ENCODE measurements at places on chromosomes 7 and 10.

DNA sequence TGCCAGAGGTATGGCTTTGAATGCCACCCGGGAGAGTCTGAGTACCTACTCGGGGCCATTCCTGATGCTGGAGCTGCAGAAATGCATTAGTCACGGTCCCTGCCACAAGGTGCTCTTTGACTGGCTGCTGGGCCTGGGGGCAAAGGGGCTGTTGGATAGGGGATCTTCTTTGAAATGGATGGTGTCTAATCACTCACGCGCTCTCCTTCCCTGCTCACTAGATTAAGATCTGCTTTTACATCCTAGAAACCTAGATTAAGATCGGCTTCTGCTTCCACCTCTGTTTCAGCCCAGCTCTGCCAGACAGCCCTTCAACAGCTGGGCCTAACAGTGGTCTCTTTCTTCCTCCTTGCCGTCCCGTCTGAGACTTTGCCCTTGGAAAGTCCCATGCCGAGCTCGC lies 57.2 kb downstream of the PAX2 start:
- no peak for DNase-seq

DNA sequence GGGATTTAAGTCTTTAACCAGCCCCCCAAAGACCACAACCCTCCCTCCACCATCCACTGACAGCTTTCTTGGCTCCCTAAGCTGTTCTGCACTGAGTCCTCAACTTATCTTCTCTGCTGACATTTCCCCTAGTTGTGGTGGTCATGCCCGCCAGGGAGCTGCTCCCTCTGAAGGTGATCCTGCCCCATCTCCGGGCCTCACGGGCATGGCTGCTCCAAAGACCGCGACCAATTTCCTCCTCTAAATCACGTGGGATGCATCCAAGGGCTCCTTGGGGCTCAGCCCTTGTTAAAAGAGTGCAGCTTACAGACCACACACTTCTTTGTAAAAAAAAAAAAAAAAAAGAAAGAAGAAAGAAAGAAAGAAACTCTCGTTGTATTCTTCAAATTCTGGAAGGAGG lies 27.1 kb upstream of the KLF6 start:
- no peak for DNase-seq

DNA sequence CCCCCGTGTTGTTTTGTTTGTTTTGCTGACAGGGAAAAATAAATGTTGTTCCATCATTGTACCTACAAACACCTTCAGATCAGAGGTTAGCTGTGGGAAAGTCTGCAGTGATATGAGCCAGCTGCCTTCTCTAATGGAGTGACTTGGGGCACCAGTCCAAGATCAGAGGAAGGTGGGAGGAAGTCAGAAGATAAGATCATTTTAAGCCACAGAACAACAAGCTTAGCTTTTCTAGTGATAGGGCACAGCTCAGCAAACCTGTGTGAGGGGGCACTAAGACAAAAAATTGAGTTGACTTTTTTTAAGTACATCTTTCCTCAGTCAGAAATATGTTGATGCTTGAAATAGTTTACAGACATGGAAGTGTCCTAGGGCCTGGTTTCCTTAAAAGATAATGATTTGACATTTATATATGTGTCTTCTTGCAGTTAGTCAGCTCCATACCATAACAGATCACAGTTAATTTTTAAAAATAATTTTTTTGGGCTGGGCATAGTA lies 240.3 kb upstream of the KAT6B start:
- no peak for DNase-seq

- DNase-seq: no peak
Measured at GRCh38 chr7:127683776-127684681, 32.0 kb downstream of the SND1 start.

GRCh38 chr7:114720725-114721124 lies 201.2 kb upstream of the MDFIC start:
- no peak for DNase-seq

GRCh38 chr10:30366829-30367228 lies 17.8 kb upstream of the MTPAP start:
- no peak for DNase-seq

DNA sequence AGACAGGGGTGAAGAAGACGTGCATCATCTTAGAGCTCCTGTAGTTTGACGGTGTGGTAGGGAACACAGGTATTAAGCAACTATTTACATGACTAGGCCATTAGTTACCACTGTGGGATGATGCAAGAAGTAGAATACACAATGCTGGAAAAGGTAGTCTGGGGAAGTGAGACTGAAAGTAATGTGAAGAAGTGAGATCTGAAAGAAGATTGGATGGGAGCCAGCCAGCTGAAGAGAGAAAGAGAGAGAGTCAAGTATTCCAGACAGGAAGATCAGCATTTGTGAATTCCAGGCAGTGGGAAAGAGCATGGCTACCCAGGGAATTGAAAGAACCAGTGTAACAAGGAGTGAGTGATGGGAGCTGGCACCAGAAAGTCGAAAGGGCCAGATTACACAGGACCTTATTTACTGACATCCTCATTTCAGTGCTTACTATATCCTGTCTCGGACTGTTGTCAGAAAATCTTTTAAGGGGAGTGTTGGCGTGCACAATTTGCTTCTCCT lies 4.0 kb upstream of the CFAP58 start:
- DNase-seq: no peak

- DNase-seq: no peak
Measured at GRCh38 chr7:30869794-30870611, 41.6 kb upstream of the AQP1 start.

DNA sequence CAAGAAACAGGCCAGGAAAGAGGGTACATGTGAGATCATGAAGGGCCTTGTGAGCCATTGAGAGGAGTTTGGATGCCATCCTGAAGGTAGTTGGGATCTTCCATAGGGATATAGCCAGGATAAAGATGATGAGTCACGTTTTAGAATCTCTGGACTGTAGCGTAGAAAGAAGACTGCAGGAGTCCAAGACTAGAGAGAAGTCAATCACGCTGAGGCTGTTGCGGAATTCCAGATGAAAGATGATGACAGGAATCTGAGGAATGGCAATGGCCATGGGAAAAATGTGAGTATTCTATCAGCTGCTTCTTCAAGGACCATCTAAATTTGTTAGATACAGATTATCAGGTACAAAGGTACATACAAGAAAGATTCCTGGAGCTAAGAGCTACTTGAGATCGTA lies 711.3 kb downstream of the GRM8 start:
- no peak for DNase-seq

GRCh38 chr7:80199051-80199450 lies 64.4 kb downstream of the GNAI1 start:
- no peak for DNase-seq

DNA sequence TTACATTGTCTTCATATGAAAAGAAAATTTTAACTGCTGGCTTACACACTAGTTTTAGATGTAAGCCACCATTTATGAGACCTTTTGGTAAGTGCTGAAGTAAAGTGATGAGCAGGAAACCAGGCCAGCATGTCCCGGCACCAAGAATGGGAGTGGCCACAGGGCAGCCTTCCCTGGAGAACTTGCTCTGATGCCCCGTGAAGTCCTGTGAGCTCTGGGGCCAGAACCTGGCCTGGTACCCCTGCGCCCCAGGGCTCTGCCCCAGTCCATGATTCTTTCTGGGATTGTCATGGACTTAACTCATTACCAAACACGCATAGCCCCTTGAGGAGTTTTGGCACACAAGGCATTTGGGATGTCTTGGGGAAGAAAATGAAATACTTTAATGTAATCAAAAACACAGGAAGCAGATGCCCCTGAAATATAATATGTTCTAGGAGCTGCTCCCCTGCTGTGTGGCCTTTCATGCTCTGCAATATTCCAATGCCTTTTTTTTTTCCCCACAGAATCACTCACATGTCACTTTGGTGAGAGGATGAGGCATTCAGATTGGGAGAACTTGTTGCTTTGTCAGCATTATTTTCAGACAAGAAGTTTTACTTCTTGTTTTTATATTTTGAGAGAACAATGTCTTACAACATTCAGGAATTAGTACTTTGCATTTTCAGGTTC lies 53.1 kb upstream of the CXCL12 start:
- DNase-seq: no peak

DNA sequence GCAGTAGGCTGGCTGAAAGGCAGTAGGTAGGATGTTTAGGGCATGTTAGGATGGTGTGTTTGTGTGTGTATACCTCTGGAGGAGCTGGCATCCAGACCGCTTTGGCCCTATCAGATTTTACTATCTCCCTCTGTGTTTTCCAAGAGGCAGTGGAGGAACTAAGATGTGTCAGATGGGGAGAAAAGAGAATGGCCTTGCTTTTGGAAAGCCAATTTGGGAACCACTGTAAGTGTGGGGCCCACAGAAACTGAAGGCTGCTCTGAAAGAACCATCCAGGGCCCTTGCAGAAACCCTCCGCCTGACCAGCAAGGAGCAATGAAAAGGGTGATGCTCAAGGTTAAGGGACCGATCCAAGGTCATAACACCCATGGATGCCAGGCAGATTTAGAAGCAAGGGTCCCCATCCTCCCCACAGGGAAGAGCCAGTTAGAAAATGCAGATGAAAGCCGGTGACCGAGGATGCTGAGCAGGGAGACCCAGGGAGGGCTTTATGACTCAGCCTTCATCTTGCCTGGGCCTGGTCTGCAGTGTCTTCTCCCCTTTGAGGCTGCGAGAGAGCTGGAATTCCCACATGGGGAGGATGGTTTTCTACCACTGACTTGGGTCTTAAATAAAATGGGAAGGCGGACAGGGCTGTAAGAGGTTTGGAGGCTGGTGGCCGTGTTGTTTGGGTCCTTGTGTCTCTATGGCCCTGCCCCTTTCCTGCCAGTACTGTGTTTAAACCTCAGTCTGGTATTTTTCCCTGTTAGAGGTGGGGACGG lies 275.8 kb downstream of the LRMDA start:
- DNase-seq: no peak

DNA sequence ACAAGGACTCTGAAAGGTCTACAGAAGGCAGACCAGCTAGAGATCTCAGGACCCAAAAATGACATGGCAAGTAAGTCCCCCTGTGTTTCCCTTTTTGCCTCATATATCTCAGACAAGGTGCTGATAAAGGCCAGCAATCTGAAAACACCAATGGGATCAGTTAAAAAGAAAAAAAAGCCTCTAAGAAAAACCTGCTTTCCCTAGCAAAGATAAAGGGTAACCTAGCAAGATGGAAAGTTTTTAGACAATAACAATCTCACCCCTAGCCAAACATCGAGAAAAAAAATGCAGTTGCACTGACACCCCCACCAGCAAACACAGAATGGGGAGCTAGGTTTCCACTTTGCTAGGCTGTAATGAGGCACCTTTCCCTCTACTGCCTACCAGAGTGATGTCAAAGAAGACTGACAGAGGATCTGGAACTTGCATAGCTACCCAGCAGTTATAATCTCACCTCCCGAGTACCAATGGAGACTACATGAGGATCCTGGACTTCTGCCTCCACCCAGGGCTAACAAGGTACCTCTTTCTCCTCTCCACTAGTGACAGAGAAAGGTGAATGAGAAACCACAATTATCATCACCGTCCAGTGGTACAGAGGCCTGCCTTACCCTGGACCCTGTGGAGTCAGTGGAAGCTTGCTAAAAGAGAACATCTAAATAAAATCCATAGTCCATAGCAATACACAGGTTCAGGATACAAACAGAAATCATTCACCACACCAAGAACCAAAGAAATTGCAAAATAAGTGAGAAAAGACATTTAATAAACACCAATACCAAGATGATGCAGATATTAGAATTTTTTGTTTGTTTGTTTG lies 240.8 kb downstream of the ARHGAP12 start:
- no peak for DNase-seq

Measured in T1000 (cell line).